Stimulated activated CD8-positive, alpha-beta memory T cell treated with anti-CD3 and anti-CD28 coated beads, Interleukin-2, amount 100 ng/mL, for 48 hours (primary cell): ENCODE measurements at places on chromosomes 2 and 18.

DNA sequence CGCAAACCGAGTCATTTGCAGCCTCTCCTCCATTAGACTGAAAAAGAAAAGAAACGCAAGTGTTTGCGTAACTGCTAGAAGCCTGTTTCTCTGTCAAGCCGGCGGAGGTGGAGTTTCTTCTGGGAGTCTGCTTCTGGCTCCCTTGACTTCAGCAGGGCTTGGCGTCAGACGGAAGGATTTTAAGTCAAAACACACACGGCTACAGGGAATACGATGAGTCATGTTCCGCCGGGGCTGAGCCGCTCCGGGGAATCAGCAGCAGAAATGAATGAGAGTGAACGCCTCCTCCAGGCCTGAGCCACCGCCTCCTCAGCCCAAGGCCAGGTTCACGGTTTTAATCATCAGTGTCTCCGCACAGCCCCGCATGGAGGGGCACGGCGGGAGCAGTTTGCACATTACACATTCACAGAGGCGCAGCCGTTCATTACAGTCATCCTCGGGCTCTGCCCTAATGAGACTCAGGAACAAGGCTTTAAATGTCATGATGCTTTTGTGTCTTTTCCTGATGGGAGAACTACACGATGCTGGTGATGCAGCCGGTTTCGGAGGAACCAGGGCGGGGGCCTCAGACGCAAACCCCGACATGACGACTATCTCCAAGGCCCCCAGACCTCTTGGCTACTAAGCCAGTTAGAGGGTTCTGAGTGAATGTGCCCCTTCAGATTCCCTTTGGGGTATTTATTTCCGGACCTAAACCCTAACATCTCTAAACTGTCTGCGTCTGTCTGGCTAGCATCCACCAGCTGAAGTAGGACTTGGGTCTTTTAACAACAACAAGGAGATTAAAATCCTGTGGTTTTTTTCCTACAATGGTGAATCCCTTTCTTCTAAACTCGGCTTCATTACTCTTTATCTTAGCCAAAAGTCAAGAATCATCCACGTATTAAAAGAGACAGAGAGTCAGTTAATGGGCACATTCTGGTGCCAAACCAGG is 11.1 kb upstream of the SCG2 start:
- no peak for DNase-seq

- no peak for DNase-seq
Measured at GRCh38 chr2:185436787-185437372, 301.7 kb upstream of the FSIP2 start.

- no peak for DNase-seq
Measured at GRCh38 chr18:69590150-69590549, 189.5 kb downstream of the DOK6 start.

GRCh38 chr2:185471441-185471840 is 267.2 kb upstream of the FSIP2 start:
- no peak for DNase-seq

GRCh38 chr2:31467426-31467825 is 52.9 kb upstream of the XDH start:
- DNase-seq, result no peak

DNA sequence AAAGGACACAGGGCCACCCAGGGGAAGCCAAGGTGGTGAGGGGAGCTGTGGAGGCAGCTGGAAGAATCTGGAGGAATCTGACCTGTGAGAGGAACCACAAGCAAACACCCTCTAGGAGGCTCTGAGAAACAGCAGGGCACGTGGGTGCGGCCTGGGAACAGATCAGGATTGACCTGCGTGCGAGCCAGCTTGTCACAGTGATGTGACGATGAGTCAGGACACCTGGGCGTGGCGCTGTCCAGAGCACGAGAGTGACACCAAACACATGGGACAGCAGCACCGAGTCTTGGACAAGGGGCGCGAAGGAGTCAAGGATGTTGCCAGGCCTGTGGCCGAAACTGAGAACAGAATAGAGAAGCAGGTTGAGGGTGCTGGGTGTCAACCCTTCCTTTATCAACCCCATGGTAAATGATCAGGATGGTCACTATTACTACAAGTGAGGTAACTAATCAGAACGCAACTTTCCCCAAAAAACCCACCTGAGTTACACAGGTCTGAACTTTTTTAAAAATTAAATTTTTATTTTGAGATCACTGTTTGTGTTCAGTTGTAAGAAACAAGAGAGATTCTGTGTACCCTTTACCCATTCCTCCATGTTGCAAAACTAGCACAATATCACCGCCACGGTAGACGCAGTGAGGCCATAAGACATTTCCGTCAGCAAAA is 637 bp upstream of the SFT2D3 start:
- DNase-seq, result no peak

GRCh38 chr18:72910045-72910444 is 42.3 kb upstream of the NETO1 start:
- DNase-seq, result no peak

GRCh38 chr18:54203914-54204313 is 20.6 kb downstream of the MBD2 start:
- no peak for DNase-seq

DNA sequence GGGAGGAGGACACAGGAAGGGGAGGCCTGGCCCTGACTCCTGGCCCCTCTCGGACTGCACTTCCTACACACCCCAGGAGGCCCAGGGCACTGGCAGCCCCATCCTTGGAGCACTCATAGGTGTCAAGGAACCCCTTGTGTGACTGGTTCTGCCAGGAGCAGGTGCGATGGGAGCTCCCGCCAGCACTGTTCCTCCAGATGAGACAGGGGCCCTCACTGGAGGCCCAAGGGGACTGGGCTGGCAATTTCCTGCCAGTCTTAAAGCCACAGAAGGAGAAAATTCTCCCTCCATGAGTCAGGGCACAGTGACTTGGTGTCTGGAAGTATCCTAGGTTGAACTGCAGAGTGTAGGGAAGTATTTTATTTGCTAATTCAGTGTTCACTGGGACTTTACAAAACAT is 42.8 kb upstream of the MAL start:
- no peak for DNase-seq

GRCh38 chr2:224444021-224444420 is 42.1 kb upstream of the FAM124B start:
- DNase-seq, result no peak

GRCh38 chr2:9002637-9003365 is 683 bp downstream of the MBOAT2 start:
- DNase-seq, result no peak

DNA sequence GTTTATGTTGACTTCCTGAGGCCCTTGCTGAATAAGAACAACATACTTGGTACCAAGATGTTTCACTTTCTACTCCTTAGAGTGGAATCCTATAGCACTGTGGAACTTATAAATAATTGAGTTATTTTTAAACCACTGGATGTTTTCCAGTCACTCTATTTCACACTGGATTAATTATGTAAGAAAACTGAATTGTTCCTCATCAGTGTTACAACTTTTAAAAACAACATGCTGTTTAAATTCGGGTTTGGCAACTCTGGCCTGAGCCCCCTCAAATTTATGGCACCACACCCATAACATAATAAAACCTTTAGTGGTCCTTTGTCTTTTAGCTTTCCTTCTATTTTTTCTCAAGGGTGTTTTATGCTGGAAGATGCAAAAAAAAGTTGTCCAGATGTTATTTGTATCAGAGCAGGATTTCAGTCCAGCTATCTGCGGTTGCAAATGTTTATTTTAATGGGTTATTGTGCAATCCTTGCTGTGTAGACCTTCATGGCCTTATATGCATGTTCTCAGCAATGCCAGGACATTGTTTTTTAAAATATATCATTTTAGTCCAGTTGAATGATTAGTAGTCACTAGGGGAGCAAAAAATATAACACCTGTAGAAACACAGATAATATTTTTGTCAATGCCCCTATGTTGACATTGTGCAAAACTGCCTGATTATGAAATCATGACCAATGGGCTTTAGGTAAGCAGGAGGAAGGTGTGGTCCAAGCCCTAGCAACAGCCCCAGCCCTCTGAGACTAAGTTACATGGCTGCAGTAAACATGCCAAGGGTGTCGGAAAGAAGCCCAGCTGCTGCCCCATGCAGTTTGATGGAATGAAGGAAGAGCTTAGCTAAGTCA is 638.0 kb upstream of the ZEB2 start:
- DNase-seq, result no peak

DNA sequence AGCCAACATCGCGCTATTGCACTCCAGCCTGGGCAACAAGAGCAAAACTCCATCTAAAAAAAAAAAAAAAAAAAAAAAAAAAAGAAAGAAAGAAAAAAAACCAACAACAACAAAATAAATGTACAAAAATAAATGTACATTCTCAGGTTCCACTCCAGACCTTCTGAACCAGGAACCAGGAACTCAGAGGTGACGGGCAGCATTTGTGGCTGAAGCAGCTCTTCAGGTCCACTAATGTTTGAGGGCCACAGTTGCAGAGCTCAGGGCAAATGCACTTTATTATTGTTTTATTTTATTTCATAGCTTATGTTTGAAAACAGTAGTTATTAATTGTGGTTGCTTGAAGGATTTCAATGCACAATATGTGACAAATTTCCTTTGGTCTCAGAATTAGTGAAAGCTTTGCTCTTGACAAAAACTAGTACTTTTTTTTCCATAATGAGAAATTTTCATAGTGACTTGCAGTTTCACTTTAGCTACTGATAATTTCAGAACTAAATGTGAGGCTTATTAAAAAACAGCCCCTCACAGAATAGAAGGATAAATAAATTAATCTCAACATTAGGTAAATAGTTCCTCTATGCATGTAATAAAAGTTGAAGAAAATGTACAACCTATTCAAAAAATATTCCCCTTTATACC is 378.4 kb upstream of the SPHKAP start:
- no peak for DNase-seq

- no peak for DNase-seq
Measured at GRCh38 chr18:26516964-26517363, 31.4 kb downstream of the KCTD1 start.

DNA sequence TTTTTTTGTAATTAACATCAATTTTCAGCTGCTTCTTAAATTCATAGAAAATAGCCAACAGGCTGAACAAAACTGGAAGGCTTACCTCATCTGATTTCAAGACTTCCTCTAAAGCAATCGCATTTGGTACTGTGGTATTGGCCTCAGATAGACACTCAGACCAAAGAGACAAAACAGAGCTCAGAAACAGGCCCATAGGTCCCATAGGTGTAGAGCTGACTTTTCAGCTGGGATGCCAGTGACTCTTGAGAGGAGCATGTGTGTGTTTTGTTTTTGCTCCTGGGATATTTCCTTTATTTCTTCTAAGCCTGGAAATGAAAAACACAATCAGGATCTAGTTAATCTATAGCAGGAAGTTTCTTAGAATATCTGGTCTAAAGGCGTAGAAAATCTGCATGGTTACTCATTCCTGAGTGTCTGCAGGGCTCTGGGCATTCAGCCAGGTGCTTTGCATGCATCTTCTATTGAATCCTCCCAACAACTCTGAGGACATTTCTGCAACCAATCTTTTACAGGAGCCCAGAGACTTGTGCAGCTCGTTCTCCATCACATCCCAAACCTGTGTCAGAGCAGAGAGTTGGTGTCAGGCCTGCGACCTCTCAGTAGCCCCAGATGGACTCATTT is 190.8 kb downstream of the RTP5 start:
- no peak for DNase-seq

DNA sequence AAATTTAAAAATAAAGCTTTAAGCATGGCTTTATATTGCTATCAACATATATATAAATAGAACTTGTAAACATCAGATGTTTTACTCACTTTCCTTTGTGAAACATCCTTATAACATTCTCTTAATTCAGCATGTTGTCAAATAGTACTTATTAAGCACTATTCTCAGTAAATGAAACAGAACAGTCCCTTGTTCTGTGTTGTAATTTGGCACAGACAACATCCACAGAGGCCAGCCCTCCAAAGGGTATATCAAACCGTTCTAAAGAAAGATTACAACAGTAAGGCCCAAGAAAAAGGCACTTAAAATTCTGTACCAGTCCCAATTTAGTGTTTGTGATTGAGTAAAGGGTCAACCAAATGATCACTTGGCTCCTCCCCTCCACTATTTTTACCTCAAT is 46.0 kb downstream of the GAREM1 start:
- DNase-seq, result no peak

- DNase-seq, result no peak
Measured at GRCh38 chr2:61288070-61288841, 126.3 kb downstream of the C2orf74 start.

- DNase-seq, result no peak
Measured at GRCh38 chr18:11008505-11008904, 140.9 kb downstream of the PIEZO2 start.

- DNase-seq, result no peak
Measured at GRCh38 chr2:209411296-209411695, 12.6 kb upstream of the MAP2 start.

- DNase-seq, result no peak
Measured at GRCh38 chr18:61535401-61535800, 202.2 kb downstream of the CDH20 start.

DNA sequence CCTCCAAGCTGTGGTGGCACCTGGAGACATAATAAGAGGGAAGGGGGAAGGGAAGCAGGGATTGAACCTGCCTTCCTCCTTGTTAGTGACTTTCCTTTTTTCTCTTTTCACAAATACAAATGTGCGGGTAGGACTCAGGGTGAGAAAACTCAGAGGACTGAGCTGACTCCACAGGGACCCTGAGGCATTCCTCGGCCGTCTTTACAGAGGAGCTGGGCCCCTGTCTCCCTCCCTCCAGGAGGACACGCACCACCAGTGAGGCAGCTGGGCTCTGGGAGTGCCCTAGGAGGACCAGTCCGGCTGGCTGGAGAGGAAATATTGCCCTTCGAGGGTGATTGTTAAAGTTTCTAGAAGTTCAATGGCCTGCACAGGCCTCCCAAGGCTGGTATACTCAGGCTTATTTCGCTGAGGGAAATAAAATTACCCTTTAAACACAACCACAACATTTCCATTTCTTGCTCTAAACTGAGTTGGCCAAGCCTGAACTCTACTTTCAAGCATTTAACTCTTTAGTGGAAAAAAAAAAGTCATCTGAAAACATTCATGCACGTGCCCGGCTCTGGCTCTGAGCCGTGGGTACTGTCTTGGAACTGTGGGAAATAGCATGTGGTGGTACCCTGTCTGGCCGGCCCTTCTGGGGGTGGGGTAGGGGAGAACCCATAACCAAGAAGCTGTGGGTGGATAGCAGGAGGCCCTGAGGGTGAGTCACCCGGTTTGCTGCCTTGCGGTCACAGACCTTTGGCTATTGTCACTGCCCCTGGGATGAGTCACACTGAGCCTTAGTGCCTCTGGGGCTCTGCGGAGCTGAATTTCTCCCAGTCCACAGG is 116.0 kb downstream of the COPS8 start:
- peak; percentile 30 for DNase-seq

DNA sequence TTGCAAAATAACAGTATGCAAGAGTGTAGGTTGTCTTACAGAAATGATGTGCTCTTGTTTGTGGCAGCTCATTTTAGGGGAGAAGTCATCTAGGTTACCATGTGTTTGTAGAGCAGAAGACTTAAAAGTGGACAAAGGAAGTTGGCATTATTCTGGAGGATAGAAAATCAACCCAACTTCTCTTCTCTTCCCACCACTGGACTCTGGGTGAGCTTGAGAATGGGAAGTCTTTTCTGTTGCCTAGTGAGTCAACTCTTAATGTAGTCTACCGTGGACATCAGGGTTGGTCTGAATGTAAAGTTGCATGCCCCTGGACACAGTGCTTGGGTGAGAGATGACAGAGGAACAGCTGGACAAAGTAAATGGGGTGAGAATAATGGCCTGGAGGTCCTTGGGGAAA is 98.3 kb downstream of the FMNL2 start:
- DNase-seq, result no peak
